ENCODE measurements at places on chromosomes 5 and 9. TPM values are rescaled to one million over a fixed set of nuclear protein-coding genes. Genes with fewer than 3 reads are reported as not detected.

Gene SOHLH1
- total RNA-seq = not detected

Gene TEX48
- not detected for total RNA-seq

GRCh38 chr5:121982893-121983285 lies 21.1 kb downstream of the SRFBP1 start:
- no peak for DNase-seq

GRCh38 chr9:73053543-73053942 lies 98.1 kb upstream of the ANXA1 start:
- no peak for DNase-seq

GRCh38 chr9:29176786-29177185 lies 1603.5 kb upstream of the C9orf72 start:
- no peak for DNase-seq
